Astrocyte (in vitro differentiated cells and primary cell): ENCODE measurements at places on chromosomes 6 and 20. TPM values are rescaled to one million over a fixed set of nuclear protein-coding genes. Genes with fewer than 3 reads are reported as not detected.

DNA sequence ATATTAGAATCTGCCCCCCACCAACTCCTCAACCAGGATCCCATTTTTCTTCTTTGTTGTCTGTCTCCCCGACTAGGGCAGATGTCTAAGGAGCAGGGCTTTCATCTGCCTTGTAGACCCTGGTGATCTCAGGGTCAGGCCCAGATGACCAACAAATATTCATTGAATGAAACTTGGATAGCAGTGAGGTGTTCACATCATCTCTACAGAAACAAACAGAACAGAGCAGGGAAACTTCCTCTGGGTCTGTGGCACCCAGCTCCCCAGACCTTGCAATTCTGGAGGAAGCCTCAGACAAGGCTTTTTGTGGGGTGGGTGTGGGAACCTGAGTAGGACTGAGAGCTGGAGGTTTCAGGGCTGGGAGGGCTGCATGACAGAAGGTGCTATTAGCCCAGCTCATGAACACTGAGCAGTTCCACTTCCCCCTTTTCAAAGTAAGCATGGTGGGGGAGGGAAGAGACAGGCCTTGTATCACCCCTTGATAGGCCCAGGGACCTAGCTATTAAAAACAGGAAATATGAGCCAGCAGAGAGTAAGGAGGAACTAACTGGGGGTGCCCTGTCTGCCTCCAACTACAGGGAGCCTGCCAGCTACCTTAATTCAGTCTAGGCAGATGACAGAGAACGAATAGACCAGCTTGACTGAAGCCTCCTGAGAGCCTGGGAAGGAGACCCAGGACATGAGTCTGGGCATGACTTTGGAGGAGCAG lies 37.3 kb upstream of the TOP1 start:
- no peak overlapping the region for H3K4me3 ChIP-seq
- H3K4me1 ChIP-seq, result no peaks in the 10 kb centered on the region
- no peak overlapping the region for H3K27ac ChIP-seq

DNA sequence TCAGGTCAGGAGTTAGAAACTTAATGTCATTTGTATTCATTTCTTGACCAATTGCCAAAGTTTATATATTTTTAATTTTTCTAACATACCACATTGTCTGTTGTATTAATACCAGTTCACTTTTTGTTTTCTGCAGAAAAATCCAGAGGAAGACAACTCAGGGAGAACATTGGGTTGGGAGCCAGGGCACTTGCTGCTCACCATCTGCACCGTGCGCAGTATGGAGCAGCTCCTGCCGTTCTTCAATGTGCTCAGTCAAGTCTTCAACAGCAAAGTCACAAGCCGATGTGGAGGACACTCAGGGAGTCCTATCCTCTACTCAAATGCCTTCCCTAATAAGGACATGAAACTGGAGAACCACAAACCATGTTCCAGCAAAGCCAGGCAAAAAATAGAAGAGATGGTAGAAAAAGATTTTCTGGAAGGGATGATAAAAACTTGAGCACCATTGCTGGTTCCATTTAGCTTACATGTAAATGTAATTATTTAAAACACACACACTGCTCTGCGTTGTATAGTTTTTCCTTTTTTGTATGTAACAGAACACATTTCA lies 25.3 kb downstream of the PGM3 start:
- H3K4me3 ChIP-seq, result no peak overlapping the region
- DNase-seq, result no peak
- H3K36me3 ChIP-seq, result peaks cover 62% of the 10 kb centered on the region
- H3K27ac ChIP-seq, result no peak overlapping the region

Gene ACTR5
- 3.7 and 4.0 TPM in 2 replicates for total RNA-seq

- H3K4me3 ChIP-seq, result no peak overlapping the region
- peaks cover 42% of the 10 kb centered on the region for H3K4me1 ChIP-seq
- H3K27ac ChIP-seq, result peak overlapping the region; percentile 80
- H3K27me3 ChIP-seq, result no peaks in the 10 kb centered on the region
Measured at GRCh38 chr6:165574220-165575157, 88.6 kb downstream of the PDE10A start.

DNA sequence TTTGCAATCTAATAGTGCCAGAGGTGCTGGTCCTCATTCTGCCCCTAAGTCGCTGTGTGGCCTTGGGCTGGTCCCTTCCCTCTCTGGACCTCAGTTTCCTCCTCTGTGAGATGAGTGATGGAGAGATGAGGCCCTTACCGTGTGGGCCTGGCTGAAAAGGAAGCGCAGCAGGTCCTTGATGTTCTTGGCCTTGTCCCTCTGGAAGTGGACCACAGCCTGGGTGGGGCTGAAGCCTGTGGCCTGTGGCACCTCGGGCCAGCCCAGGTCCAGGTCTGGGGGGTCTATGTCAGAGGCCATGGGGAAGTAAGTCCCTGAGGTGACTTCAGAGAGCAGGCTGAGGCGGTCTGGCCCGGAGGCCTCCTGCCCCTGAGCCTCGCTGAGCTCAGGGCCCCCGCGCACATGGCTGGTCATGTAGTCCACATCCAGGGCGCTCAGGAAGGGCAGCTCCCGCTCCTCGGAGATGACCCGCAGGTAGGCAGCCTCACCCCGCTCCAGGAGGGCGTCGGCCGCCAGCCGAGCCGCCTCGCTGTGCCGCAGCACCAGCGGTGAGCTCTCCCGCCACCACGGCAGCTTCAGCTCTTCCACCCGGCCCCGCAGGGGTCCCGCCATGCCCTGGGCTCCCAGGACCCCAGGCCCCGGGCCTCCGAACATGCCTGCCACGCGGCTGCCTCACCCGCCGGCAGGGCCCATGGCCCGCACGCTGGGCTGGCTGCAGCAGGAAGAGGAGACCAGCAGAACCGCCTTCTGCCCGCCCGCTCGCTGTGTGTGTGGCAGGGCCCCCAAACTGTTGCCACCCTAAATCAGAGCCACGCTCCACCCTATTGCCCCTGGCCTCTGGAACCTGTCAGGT lies at the start of gene FAM83C:
Gene FAM83C, minus strand, starts transcription at position 772 of the 850 bp plus-strand sequence. Its CDS starts 121 bp downstream, at position 651.
- H3K27ac ChIP-seq, result no peak within 1 kb of the TSS
- peaks cover under 1% of the 10 kb centered on the region for H3K4me1 ChIP-seq
- no peak within 1 kb of the TSS for H3K4me3 ChIP-seq
- no peaks in the 10 kb centered on the region for H3K27me3 ChIP-seq
- no peak for DNase-seq

GRCh38 chr20:25570148-25570530 lies 15.2 kb downstream of the NINL start:
- H3K27me3 ChIP-seq, result no peaks in the 10 kb centered on the region
- no peak overlapping the region for H3K27ac ChIP-seq
- no peaks in the 10 kb centered on the region for H3K36me3 ChIP-seq
- no peak overlapping the region for H3K4me3 ChIP-seq
- H3K4me1 ChIP-seq, result peaks cover 9% of the 10 kb centered on the region

DNA sequence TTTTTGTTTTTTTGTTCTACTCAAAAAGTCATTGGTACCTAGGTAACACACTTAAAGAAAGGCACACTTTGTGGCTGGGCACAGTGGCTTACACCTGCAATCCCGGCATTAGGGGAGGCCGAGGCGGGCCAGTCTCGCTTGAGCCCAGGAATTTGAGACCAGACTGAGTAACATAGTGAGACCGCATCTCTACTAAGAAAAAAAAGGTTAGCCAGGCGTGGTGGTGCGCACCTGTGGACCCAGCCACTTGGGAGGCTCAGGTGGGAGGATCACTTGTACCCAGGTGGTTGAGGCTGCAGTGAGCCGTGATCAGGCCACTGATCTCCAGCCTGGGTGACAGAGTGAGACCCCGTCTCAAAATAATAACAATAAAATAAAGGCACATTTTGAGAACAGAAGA lies 67.4 kb upstream of the BHLHE23 start:
- peaks cover 11% of the 10 kb centered on the region for H3K27me3 ChIP-seq
- peaks cover 3% of the 10 kb centered on the region for H3K4me1 ChIP-seq
- no peak overlapping the region for H3K4me3 ChIP-seq
- H3K27ac ChIP-seq, result no peak overlapping the region
- no peak for DNase-seq
- no peaks in the 10 kb centered on the region for H3K36me3 ChIP-seq

Gene COL11A2
- 1.3 and 2.2 TPM in 2 replicates for total RNA-seq

GRCh38 chr6:123810948-123811347 lies 7.3 kb downstream of the NKAIN2 start:
- H3K4me1 ChIP-seq, result no peaks in the 10 kb centered on the region
- no peak overlapping the region for H3K4me3 ChIP-seq
- DNase-seq, result no peak
- no peaks in the 10 kb centered on the region for H3K36me3 ChIP-seq

Gene PTK6
- total RNA-seq, result 0.18 TPM in 1 of 2 replicates, not detected in the other

Gene B3GAT2
- not detected in 2 replicates for total RNA-seq

Gene CASS4
- 2.3 and 2.5 TPM in 2 replicates for total RNA-seq

Gene FITM2
- total RNA-seq, result 6.3 and 7.4 TPM in 2 replicates

- no peak overlapping the region for H3K4me3 ChIP-seq
- peaks cover 33% of the 10 kb centered on the region for H3K4me1 ChIP-seq
- H3K27me3 ChIP-seq, result no peaks in the 10 kb centered on the region
- H3K27ac ChIP-seq, result peak overlapping the region; percentile 87
Measured at GRCh38 chr6:25175196-25175595, 104.0 kb upstream of the CARMIL1 start.

GRCh38 chr20:63014710-63015109 lies 7.9 kb upstream of the BHLHE23 start:
- no peak overlapping the region for H3K4me3 ChIP-seq
- no peaks in the 10 kb centered on the region for H3K36me3 ChIP-seq
- H3K27ac ChIP-seq, result no peak overlapping the region
- H3K27me3 ChIP-seq, result peaks cover 54% of the 10 kb centered on the region
- H3K4me1 ChIP-seq, result peaks cover 2% of the 10 kb centered on the region
- DNase-seq, result no peak

GRCh38 chr6:168546151-168546550 lies 105.2 kb downstream of the SMOC2 start:
- H3K4me1 ChIP-seq, result no peaks in the 10 kb centered on the region
- DNase-seq, result no peak
- H3K36me3 ChIP-seq, result no peaks in the 10 kb centered on the region
